ENCODE measurements at places on chromosomes 7 and 10. TPM values are rescaled to one million over a fixed set of nuclear protein-coding genes. Genes with fewer than 3 reads are reported as not detected.
A peak's percentile ranks its signal among the peaks of the same experiment; 100 is the strongest.

DNA sequence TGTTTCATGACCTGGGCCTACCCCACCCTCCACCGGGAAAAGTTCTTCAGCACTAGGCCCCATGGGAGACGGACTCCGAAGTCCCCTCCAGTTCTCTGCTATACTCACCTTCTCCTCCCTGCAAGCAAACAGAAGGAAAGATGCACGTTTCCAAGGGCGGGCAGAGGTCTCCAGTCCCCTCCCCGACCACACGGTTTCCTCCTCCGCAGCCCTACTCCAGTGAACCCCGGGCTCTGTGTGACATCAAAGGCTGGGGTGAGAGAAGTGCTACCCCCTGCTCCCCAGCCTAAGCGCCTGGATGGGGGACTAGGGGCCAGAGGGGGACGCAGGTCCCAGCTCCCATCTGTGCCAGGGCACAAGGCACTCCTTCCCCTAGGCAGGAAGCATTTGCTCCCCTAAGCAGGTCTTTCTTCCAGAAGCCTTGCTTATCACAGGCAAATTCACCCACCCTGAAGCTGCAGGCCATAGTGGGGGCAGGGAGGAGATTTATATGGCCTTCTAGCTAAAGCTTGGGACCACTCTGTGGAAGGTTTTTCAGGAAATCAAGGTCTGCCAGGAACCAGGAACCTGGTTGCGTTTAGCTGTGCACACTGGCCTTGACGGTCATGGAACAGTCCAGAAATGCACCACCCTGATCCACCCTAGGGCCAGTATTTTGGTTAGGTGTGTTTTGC is 52.8 kb downstream of the ASB13 start:
- DNase-seq: no peak

DNA sequence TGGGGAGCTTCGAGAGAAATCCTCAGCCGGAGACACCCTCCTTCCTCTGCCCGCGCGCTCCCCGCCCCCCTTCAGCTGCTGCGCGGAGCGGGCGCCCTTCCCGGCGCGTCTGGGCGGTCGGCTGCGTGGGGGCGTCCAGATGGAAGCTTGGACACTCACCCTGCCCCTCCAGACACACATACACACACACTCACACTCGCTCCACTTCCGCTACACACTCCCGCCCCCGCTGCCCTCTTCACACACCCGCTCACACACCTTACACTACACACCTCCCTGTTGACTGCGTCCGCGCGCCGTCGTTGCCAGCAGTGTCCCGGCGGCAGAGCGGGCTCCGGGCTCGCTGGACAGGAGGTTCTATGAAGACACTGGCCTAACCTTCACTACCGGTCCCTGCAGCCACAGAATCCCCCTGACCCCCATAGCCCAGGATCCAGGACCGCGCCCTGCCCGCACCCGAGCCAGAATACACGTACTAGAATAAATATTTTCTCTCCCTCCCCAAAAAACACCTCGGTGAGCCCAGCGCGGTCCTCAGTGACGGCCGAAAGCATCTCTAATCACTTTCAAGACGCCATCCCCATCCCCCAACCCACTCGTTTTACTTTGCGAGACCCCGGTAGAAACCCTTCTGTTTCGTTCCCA is 1.1 kb upstream of the EGR2 start:
- DNase-seq: peak; percentile 63

DNA sequence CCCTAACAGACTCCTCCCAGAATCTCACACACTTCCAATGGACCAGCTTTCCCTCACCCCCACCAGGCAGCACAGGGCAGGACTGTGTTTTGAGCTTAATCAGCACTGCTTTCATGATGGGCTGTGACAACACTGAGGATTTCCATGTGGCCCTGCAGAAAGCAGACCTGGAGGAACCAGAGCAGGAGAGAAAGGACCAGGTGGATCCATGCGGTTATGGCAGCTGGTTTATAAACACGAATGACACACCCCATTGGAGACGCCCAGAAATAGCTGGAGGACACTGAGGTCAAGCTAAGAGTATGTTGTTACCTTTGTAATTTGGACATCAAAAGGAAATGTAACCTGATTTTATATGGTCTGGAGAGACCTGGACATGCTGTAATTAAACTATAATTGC is 31.7 kb upstream of the HERPUD2 start:
- no peak for DNase-seq

DNA sequence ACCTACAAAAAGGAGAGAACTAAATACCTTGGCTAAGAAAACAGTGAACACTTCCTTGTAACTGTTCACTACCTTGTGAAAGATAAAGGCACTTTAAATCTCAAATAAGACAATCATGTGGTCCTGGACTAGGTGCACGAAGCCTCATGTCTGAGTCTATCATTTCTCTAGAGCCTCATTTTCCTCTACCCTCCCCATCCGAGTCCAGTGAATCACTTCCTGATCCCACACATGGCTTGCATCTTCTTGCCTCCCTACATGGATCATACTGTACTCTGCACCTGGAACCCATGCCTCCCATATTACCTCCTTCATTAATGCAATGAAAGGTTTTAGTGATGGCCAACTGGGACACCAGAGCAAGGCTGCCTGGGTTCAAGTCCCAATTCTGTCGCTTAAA is 34.5 kb downstream of the SNX10 start:
- DNase-seq: no peak

- no peak for DNase-seq
These were observed 36.3 kb upstream of the PDK4 start for GRCh38 chr7:95632609-95633008.

DNA sequence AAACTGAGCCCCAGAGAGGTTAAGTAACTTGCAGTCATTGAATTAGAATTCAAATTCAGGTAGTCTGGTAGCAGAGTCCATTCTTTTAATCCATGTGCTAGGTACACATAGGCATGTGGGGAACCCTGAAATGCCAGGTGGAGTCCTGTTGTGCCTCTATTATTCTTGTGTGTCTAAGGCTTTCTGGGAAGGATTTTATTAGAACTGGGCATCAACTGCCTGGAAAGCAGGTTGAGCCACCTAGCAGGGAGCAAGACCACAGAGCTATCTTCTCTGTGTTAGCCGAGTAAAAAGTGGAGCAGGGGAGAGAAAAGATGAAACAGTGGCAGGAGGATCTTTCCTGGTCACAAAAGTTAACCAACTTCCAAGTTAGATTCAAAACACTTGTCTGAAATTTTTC is 494.6 kb downstream of the LRMDA start:
- no peak for DNase-seq

DNA sequence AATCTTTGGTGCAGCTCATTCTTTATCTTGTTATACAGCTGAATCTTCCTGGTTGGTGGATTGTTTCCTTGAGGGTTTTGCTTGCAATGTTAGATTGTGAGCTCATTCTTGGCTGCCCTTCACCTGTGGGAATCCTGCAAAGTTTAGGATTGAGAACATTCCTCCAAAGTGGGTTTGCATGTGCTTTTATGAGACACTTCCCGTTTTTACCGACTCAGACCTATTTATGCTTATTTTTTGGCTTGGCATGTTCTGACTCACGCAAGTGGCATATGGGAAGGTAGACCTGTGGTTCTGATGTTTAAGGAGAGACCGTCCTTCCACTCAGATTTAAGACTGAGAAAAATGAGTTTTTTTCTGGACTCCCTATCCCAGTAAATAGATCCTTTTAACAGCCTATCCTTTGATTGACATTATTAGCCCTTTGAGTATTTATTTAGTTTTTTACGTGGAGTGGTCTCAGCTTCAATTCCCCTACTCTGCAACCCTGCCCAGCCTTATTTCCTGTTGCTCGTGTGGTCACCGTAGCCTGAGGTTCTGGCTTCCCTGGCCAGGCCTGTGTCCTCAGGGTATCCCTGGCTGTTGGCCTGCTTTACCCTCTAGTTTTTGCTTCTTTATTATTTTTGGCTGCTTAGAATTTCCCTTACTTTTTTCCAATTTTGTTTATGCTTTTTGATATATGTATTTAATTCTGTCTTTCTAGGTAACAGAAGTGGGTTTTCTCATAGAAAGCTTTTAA is 13.4 kb upstream of the PRF1 start:
- no peak for DNase-seq

DNA sequence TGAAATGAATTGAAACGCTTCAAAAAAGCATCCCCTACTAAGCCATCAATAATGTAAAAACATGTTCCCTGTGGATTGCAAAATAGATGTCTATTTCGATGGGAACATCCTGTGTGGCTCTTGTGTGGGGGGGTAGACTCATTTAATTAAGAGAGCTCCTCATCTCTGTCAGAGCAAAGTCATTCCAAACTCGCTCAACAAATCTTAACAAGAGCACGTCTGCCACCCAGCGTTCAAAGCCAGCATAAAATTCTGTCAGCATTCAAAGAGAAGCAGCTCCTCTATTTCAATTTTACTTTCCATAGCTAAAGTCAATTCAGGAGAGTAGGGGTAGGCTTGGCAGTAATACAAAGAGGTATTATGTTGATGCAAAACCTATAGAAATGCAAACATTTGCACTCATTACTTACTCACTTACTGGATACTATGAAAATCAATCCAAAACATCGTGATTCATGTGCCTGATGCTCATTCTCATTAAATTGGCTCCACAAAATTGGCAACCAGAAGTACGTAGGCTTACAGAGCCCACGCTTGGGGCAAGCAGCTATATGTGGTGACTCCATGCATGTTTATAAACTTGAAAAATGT is 114.9 kb downstream of the IPMK start:
- peak; percentile 16 for DNase-seq

DNA sequence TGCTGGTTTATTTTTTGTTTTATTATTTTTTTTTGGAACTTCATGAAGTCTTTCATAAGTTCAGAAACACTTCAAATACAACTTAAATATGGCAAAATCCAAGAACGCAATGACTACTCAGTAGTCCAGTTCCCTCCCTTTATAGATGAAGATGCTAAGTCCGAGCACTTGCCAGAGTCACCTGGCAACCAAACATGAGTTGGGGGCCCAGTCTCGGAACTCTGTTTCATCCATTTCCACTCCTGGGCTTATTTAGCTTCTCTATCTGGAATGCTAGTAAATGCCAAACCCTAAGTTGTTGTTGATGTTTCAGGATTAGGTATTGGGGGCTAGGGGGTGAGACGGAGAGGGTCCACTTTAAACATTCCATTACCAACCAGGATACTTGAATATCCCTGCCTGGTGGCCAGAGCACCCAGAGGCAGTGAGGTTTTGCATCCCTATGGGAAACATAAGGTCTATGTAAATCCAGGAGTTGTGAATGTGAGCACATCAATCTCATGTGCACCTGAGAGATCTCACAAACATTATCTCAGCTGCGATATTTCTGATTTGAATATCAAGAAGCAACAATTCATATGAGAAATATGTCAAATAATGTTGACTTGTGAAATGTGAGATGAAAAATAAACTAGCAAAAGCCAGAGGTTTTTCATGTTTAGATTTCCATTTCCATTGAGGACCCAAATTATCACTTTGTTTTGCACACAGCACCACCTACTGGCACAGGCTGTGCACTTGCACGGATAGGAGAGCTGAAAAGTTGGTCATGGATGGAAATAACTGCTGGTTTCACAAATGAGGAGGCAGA is 129.3 kb downstream of the PKD1L1 start:
- DNase-seq: no peak

DNA sequence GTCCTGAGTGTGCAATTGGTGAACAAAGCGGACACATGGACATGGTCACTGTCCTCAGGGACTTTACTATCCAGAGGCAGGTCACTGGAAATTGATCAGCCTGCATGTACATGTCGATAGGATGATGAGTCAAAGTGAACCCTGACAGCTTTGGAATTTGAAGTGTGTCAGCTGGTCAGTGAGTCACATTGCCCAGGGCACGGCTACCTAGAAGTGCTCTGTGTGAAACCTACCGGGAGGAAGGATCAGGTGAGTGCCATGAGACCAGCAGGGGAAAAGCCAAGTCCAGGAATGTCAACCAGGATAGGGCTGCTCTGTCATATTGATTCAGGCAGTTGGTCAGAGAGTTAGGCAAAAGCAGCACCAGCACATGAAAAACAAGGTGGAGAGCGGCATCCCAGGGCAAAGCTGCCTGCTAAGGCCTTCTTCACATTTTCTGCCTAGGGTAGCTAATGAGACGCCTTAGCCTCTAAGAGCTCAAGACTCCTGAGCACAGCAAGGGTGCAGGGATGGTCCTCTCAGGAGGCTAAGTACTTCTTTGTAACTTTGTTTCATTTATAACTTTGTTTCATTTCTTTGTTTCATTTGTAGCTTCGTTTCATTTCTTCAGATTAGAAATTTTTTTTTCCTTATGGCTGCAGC is 19.4 kb upstream of the PDCD4 start:
- no peak for DNase-seq

DNA sequence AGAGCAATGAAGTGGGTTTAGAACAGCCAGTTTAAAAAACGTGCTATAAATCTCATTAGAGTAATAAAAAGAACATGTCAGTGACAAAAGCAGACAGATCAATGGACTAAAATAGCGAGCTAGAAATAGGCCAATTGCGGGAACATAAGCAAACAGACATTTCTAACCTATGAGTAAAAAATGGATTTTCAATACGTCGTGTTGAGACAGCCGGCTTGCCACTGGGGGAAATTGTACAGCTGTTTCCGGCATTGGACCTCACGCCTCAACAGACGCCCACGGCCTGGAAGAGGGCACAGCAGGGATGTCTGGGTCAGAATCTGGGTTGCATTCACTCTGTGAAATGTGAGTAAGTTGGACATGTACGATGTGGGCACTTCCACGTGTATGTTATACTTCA is 92.9 kb downstream of the SVOPL start:
- no peak for DNase-seq

- no peak for DNase-seq
These were observed 4.3 kb upstream of the ZNF503 start for GRCh38 chr10:75405598-75406461.

DNA sequence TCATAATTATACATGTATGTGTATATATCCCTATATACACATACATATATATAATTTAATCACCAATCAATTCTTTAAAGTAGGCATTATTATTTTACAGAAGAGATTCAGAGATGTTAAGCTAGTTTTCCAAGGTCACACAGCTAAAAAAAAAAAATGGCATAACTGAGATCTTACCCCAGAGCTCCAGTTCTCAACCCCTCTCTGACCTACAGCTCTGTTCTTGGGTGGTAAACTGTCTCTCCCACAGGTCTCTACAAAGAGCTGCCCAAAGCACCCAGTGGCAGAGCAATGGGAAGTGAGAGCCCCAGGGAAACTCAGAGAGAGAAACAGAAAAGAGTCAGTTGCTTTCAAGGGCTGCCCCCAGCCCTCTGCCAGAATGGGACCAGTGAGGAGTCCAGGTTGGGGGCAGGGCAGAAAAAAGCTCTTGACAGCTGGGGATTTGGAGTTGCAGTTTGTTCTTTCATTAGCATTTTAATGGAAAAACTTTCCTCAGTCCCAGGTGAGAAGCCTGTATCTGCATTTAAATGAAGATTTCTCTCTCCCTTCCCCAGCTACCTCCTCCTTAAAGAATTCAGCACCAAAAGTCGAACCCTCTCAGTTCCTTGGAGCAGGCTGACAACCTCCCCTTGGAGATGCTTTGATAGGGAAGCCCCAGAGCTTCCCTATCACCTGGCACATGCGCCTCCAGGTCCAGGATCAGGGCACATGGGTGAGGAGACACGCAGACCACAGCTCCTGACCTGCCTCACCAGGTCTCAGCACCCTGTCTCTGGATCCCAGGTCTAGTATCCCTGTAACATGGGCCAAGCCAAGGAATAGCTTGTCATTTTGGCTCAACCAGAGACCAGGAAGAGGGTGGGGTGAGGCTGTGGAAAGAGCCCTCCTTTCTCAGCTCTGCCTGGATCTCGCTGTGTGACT is 388.1 kb downstream of the PLXNA4 start:
- no peak for DNase-seq

GRCh38 chr7:106772655-106773108 is 92.4 kb upstream of the PIK3CG start:
- DNase-seq: no peak

GRCh38 chr7:104124469-104124868 is 83.3 kb downstream of the ORC5 start:
- no peak for DNase-seq

CDCA7L gene
- 31.1 TPM for total RNA-seq

HOXA6 gene
- total RNA-seq: 0.50 TPM

CRPPA gene
- 1.0 TPM for total RNA-seq

SPDYE5 gene
- 0.23 TPM for total RNA-seq

RBM20 gene
- total RNA-seq: 0.32 TPM

SBDS gene
- total RNA-seq: 272 TPM
